ENCODE measurements at places on chromosomes 13 and 19.

GRCh38 chr13:20441879-20442278, 83.8 kb downstream of the CRYL1 start:
- no peak for DNase-seq

DNA sequence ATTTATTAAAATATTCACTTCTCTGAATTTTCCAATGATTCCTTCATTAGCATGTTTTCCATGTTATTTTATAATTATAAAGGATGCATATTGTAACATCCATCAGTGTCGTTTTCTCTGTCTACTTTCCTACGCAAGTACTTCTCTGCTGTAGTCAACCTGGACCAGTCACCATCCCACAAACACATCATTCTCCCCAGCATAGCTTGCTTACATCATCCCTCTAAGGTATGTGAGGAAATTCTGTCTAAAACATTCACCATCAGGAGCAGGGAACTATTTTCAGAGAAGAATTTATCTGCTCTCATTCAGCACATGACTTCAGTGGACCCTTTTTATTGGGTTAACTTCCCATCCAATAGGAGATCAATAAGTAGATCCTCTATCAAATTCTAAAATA, 806.1 kb upstream of the ARGLU1 start:
- no peak for DNase-seq

DNA sequence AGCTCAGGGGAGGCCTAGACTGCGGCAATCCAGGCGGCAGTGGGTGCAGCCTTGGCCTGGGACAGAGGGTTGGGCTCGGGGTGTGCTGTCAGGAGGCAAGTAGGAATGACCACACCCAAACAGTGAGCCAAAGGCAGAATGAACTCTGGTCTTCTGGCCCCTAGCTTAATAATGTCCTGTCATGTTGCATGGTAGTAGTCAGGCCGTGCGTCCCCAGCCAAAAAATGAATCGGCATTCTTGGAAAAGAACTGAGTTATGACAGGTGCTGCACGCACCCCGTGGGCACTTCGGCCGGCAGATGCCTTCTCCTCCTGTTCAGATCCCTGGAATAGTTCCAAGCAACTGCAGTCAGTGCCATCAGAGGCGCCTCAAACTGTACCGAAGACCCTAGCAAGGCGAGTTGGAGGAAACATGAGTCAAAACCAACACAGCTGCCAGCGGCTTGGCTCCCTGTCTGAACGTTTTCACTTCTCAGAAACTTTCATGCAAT, 55.9 kb downstream of the ATP7B start:
- DNase-seq = no peak

DNA sequence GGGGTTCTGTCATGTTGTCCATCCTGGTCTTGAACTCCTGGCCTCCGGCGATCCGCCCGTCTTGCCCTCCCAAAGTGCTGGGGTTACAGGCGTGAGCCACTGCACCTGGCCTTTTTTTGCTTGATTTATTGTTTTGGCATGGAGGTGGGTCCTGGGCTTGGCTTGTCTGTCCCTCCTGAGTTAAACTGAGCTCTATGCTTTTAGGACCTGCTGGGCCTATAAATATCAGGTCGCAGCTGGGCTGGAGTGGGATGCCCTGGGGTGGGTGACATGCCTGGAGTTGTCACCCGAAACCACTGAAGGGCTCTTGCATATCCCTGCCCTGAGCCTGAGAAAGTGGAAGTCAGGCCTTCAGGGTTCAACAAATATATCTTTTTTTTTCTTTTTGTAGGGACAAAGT, 5.5 kb downstream of the ARRDC5 start:
- no peak for DNase-seq

GRCh38 chr19:1503089-1503924, 9.5 kb downstream of the ADAMTSL5 start:
- DNase-seq = peak; percentile 61
